ENCODE measurements at places on chromosomes 16 and 17. TPM values are rescaled to one million over a fixed set of nuclear protein-coding genes. Genes with fewer than 3 reads are reported as not detected.

The CRYM gene
- total RNA-seq: not detected

DNA sequence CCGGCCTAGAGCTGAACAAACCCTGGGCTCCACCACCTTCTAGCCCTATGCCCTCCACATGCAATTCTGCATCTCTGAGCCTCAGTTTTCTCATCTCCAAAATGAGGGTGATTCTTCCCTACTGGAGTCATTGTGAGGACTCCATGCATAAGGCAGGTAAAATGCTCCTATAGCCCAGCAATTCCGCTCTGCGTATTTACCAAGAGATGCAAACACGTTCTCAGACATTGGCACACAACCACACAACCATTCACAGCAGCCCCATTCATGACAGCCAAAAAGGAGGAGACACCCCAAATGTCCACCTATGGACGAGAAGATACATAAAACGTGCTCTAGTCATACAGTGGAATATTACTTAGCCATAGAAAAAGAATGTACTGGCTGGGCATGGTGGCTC lies 3.9 kb upstream of the CASKIN1 start:
- DNase-seq: no peak

- no peak for DNase-seq
These were observed 65.2 kb downstream of the NKD1 start for GRCh38 chr16:50613281-50613963.

The CSH1 gene
- not detected for total RNA-seq

All from MG63 (cell line).